ENCODE measurements at places on chromosomes 2 and 18.
A peak's percentile ranks its signal among the peaks of the same experiment; 100 is the strongest.

GRCh38 chr2:179262077-179262660, 2.5 kb downstream of the SESTD1 start:
- peak; percentile 12 for DNase-seq

DNA sequence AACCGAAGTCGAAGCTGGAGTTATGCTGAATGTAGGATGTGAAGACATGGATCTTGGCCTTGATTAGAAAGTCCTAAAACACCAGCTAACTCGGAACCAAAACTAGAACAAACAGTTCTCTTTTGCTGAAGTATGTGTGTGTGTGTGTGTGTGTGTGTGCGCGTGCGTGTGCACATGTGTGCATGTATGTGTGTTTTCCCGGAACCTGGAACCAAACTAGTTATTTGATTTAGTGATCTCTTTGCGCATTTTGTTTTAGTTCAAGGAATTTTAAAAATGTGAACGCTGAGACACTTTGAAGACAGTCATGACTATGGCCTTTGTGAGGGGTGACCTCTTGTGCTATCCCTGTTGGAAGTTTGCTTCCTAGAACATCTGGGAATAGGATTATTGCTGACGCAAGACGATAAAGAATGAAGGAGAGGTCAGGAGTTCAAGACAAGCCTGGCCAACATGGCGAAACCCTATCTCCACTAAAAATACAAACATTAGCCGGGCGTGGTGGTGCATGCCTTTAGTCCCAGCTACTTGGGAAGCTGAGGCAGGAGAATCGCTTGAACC, 23.8 kb downstream of the FHL2 start:
- no peak for DNase-seq

DNA sequence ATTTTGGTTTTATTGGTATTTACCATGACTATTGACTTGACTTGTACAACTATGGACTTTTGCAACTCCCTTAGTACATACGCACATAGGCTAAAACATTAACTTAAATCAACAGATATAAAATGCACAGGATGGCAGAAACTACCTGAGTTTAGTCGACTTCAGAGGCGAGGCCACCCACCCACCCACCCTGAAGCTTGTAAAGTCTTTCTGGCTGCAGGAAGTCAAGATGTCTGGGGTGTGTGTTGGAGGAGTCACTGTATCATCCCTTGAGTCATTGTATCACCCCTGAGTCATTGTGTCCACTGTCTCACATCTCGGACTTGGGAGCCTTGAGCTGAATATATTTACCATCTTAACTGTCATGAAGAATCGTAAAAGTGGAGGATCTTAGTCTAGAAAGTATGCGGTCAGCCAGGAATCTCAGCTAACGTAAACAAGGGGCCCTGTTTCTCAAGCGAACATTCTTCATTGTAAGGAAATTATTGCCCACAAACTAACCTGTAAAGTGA, 140.0 kb upstream of the ST6GAL2 start:
- DNase-seq, result no peak

- DNase-seq, result peak; percentile 5
Observed at GRCh38 chr2:104850361-104851290, 3.3 kb upstream of the POU3F3 start.

DNA sequence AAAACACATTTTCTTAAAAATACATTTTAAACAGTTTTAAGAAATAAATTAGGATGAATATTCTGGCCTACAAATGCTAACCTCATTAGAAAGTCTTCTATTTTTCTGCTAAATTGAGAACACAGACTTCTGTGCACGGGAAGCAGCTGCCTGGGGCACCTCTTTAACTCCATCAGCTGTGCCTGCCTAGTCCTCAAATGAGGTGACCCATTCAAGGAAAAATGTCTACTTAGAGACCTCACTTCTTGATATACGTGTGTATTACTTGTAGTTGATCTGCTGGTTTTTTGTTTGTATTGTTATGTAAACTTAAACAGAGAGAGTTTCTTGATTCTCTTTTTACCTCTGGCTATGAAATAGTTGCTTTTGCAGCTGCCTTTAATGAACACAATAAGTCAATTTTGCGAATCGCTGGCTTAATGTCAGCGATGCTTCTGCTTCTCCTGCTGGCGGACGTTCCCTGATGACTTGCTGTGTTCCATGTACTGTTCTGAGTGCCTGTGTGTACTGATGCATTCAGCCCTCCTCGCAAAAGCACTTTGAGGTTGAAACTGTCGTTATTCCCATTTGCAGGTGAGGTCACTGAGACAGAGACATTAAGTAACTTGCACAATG, 88.7 kb upstream of the TXNDC2 start:
- DNase-seq, result no peak

Data from stomach (tissue), 19 donors.